ENCODE measurements at places on chromosomes 4 and X. TPM values are rescaled to one million over a fixed set of nuclear protein-coding genes. Genes with fewer than 3 reads are reported as not detected.

ANK2 gene
- total RNA-seq = 3.2 TPM

MGST2 gene
- 12.4 TPM for total RNA-seq

- H3K36me3 ChIP-seq = no peaks in the 10 kb centered on the region
- H3K27me3 ChIP-seq = peaks cover 1% of the 10 kb centered on the region
- H3K27ac ChIP-seq = peak overlapping the region; percentile 14
- no peak for DNase-seq
- no peak overlapping the region for H3K4me3 ChIP-seq
These were observed 9.8 kb upstream of the UTP3 start for GRCh38 chr4:70678383-70678999.

DNA sequence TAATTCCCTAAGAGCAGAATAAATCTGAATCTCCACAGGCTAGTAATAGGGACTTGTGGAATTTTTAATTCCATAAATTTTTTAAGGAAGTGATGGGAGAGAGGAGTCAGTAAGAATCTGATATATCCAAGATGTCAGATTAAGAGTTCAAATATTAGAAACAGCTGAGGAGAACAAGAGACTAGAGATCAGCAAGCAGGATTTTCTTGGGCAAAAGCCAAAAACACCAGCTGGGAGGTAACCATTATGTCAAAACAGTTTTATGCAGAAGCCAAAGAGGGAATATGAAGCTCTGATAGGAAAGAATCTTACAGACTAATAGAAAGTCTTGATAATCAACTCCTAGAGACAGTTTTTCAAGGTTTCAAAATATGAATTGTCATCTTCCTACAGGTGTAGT, 72.2 kb upstream of the RBPJ start:
- H3K4me3 ChIP-seq = no peak overlapping the region
- no peaks in the 10 kb centered on the region for H3K36me3 ChIP-seq
- H3K27me3 ChIP-seq = no peaks in the 10 kb centered on the region
- DNase-seq = no peak

- no peak for DNase-seq
- H3K4me3 ChIP-seq = no peak overlapping the region
- H3K36me3 ChIP-seq = no peaks in the 10 kb centered on the region
These were observed 161.2 kb upstream of the TAPT1 start for GRCh38 chr4:16387448-16387847.
